Heart left ventricle (tissue), 16 donors: ENCODE measurements at places on chromosomes 16 and 17. TPM values are rescaled to one million over a fixed set of nuclear protein-coding genes. Genes with fewer than 3 reads are reported as not detected.

Gene CCNF
- total RNA-seq, result 1.2 TPM

Gene SMIM22
- total RNA-seq, result not detected

Gene LAT
- total RNA-seq, result 0.85 TPM

Gene GINS2
- 0.19 TPM for total RNA-seq

Gene GDPD1
- total RNA-seq, result 2.7 TPM

Gene CA4
- total RNA-seq, result 17.9 TPM

Gene CCL4L2
- total RNA-seq, result 6.8 TPM

Gene VMO1
- total RNA-seq, result not detected

Gene TBX6
- total RNA-seq, result 0.95 TPM

Gene NPIPB13
- 3.9 TPM for total RNA-seq

Gene CSH2
- not detected for total RNA-seq

Gene SLC35G6
- not detected for total RNA-seq

Gene TAC4
- not detected for total RNA-seq

Gene SYT17
- total RNA-seq, result 5.2 TPM

Gene MT1F
- 1.9 TPM for total RNA-seq

Gene TANC2
- total RNA-seq, result 7.5 TPM

Gene CBX2
- total RNA-seq, result 3.9 TPM

Gene EFCAB13
- 1.4 TPM for total RNA-seq

Gene CD19
- not detected for total RNA-seq

Gene PDILT
- not detected for total RNA-seq

Gene HSD3B7
- 6.9 TPM for total RNA-seq

Gene NDRG4
- total RNA-seq, result 742 TPM

Gene SLC52A1
- 0.12 TPM for total RNA-seq

Gene ANKRD40CL
- total RNA-seq, result not detected
